ENCODE measurements at places on chromosomes 16 and 17.
A peak's percentile ranks its signal among the peaks of the same experiment; 100 is the strongest.

- H3K27ac ChIP-seq = no peak overlapping the region
- no peaks in the 10 kb centered on the region for H3K27me3 ChIP-seq
- H3K4me3 ChIP-seq = no peak overlapping the region
- peaks cover 9% of the 10 kb centered on the region for H3K36me3 ChIP-seq
- no peaks in the 10 kb centered on the region for H3K4me1 ChIP-seq
- DNase-seq = peak; percentile 82
Observed at GRCh38 chr16:57519796-57520360, 16.5 kb downstream of the CCDC102A start.

GRCh38 chr17:62995377-62995885 is 29.4 kb downstream of the TANC2 start:
- no peak overlapping the region for H3K27ac ChIP-seq
- H3K36me3 ChIP-seq = no peaks in the 10 kb centered on the region
- H3K4me3 ChIP-seq = no peak overlapping the region
- no peak for DNase-seq
- no peaks in the 10 kb centered on the region for H3K4me1 ChIP-seq

- H3K4me1 ChIP-seq = no peaks in the 10 kb centered on the region
- H3K36me3 ChIP-seq = no peaks in the 10 kb centered on the region
- no peak overlapping the region for H3K27ac ChIP-seq
- DNase-seq = no peak
Observed at GRCh38 chr16:54588026-54588425, 301.4 kb upstream of the IRX3 start.

DNA sequence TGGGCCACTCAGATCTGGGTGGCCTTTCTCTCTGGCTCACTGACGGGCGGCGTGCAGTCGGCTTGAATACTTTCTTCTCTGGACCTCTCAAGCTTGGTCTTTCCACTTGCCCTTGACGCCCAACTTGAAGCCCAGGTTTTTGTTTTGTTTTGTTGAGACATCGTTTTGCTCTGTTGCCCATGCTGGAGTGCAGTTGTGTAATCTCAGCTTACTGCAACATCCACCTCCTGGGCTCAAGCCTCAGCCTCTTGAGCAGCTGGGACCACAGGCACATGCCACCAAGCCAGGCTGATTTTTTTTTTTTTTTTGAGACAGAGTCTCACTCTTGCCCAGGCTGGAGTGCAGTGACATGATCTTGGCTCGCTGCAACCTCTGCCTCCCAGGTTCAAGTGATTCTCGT is 22.7 kb upstream of the KIF19 start:
- peaks cover 17% of the 10 kb centered on the region for H3K27me3 ChIP-seq
- H3K4me3 ChIP-seq = no peak overlapping the region
- DNase-seq = no peak
- no peaks in the 10 kb centered on the region for H3K36me3 ChIP-seq

DNA sequence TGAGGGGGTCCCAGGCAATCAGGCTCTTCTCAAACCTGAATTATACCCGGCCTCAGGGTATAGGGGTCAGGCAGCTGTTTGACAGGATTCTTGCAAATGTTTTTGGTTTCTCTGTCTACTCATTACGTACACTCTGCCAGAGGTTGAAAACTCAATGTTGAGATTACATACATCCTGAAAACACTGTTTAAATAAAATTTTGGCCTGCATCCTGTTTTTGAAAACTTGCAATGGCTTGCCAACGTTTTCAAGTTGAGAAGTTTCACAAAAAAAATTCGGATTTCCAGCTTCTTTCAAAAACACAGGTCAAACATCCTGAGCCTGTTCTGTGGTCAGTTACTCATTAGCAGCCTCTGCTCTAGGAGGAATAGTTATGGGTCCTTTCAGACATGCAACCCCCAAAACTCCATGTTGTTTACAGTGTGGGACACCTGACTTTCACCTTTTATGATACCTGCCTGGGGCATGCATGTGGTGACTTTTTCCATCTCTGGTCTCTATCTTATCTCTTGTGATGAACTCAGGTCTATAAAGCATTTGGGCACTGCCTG is 577.8 kb downstream of the WWOX start:
- H3K27me3 ChIP-seq = no peaks in the 10 kb centered on the region
- no peak overlapping the region for H3K27ac ChIP-seq
- no peak for DNase-seq
- no peaks in the 10 kb centered on the region for H3K4me1 ChIP-seq

GRCh38 chr16:80807906-80808305 is 3.5 kb upstream of the CDYL2 start:
- no peak overlapping the region for H3K4me3 ChIP-seq
- H3K36me3 ChIP-seq = no peaks in the 10 kb centered on the region
- no peak for DNase-seq
- peaks cover 10% of the 10 kb centered on the region for H3K4me1 ChIP-seq
- H3K27ac ChIP-seq = no peak overlapping the region

GRCh38 chr16:177394-177822 is 928 bp downstream of the HBA1 start:
- peaks cover 34% of the 10 kb centered on the region for H3K4me1 ChIP-seq
- H3K27me3 ChIP-seq = peaks cover 10% of the 10 kb centered on the region
- no peak for DNase-seq
- no peaks in the 10 kb centered on the region for H3K36me3 ChIP-seq
- H3K27ac ChIP-seq = no peak overlapping the region

GRCh38 chr17:36195434-36196130 is 976 bp downstream of the CCL3L1 start:
- H3K4me3 ChIP-seq = no peak overlapping the region
- H3K27me3 ChIP-seq = peaks cover 3% of the 10 kb centered on the region
- no peaks in the 10 kb centered on the region for H3K4me1 ChIP-seq

GRCh38 chr17:31525801-31526549 is 134.5 kb downstream of the RAB11FIP4 start:
- no peak overlapping the region for H3K27ac ChIP-seq
- H3K4me3 ChIP-seq = no peak overlapping the region
- no peak for DNase-seq
- H3K27me3 ChIP-seq = no peaks in the 10 kb centered on the region
- no peaks in the 10 kb centered on the region for H3K4me1 ChIP-seq

DNA sequence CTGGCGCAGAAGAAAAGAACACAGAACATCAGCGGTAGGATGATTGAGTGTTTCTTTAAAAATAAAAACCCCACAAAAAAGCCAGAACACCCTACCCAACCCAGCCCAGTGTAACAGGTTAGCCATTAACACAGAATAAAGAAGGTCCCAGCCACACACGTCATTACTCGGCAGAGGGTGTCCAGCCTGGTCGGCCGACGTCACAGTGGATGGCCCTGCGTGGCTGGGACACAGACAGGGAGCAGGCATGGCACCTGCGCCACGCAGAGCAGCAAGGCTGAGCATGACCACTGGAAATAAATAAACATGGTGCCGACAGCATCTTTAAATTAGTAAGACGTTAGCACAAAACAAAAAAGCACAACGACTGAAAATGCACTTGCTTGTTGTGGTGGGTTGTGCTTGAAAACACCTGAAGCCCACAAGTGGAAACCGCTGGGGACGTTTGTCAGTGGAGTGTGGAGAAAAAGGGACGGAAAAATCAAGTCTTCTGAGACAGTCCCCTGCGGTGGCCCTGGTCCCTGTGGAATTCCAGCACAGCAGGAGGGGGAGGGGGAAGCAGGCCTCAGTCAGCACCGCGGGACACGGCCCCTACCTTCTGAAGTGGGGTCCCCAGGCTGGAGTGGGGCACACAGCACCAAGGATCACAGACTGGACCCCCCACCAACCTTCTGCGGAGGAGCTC is 39.2 kb downstream of the SLC7A5 start:
- peaks cover 15% of the 10 kb centered on the region for H3K36me3 ChIP-seq
- H3K27ac ChIP-seq = no peak overlapping the region
- no peak for DNase-seq
- no peaks in the 10 kb centered on the region for H3K4me1 ChIP-seq

DNA sequence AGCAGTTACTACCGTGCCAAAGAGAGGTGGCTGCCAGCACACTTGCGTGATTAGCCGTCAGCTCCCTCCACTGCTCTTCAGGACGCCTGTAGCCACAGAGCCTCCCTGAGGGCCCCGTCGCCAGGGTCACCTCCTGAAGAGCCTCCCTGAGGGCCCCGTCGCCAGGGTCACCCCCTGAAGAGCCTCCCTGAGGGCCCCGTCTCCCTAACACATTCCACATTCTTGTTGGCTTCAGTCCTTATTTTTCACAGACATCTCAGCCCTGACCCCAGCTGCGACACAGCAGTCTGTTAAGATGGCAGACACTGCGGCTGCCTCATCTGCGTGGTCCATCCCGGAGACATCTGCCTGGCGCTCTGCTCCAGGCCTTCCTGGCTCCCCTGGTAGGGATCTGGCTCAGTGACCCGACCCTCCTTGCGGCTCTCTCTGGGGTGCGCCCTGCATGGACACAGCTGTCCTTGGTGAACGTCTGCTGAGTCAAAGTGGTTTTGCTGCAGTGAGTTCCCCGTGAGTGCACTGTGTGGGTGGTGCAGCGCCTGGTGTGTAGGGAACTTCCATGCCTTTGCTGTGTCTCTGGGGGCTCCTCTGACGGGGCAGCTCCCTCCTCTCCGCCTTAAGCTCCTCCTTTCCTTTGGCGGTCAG is 11.4 kb downstream of the ACSF3 start:
- H3K27ac ChIP-seq = no peak overlapping the region
- H3K4me1 ChIP-seq = peaks cover 7% of the 10 kb centered on the region
- no peak overlapping the region for H3K4me3 ChIP-seq
- DNase-seq = no peak

GRCh38 chr17:58335061-58335731 is 6.6 kb upstream of the TSPOAP1 start:
- DNase-seq = peak; percentile 46
- H3K36me3 ChIP-seq = peaks cover 8% of the 10 kb centered on the region
- peak overlapping the region; percentile 90 for H3K4me3 ChIP-seq
- no peaks in the 10 kb centered on the region for H3K27me3 ChIP-seq

DNA sequence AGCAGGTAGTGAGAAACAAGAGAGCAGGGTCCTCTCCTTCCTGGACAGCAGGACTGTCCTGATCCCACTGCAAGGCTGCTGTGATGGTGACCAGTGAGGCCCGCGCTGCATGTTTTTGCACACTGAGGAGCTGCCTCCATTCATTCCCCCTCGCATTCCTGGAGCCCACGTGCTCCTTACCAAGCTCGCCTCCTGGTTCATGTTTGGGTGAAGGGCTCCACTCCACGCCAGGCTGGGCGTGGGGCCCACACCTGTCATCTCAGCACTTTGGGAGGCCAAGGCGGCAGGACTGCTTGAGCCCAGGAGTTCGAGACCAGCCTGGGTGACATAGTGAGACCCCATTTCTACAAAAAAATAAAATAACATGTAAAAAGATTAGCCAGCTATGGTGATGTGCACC is 15.4 kb upstream of the FASN start:
- no peaks in the 10 kb centered on the region for H3K4me1 ChIP-seq
- H3K4me3 ChIP-seq = no peak overlapping the region
- no peak for DNase-seq

DNA sequence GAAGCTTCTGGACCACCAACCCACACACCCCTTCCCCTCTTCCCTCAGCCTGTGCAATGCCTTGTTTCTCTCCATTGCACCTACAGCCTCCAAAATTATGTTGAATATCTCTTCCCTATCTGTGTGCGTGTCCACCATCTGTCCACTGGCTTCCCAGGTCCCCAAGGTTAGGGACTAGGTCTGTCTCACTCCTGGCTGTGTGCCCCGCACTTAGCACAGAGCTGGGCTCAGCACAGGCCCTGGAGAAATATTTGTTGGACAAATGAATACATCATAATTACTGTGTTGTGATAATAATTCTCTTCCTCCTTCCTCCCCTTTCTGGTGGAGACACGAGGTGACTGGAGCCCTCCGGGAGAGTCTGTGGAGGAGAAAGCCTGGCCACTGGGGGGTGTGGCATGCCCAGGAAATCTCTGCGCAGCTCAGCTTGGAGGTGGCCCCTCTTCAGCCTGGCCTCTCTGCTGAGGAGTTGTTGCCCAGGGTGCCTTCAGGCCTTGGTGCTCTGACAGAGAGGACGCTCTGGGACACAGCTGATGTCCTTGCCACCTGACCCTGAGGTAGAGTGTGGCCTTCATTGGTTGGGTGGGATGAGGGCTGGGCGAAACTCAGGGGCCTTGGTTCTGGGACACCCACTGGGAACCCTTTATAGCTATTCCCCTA is 3.3 kb upstream of the BRD7 start:
- peaks cover 11% of the 10 kb centered on the region for H3K27me3 ChIP-seq
- no peak for DNase-seq
- H3K4me3 ChIP-seq = no peak overlapping the region
- peaks cover 9% of the 10 kb centered on the region for H3K4me1 ChIP-seq

- no peak overlapping the region for H3K27ac ChIP-seq
- no peak overlapping the region for H3K4me3 ChIP-seq
- no peaks in the 10 kb centered on the region for H3K27me3 ChIP-seq
- no peaks in the 10 kb centered on the region for H3K36me3 ChIP-seq
- no peaks in the 10 kb centered on the region for H3K4me1 ChIP-seq
- peak; percentile 57 for DNase-seq
Observed at GRCh38 chr17:57892146-57892819, 42.4 kb upstream of the MRPS23 start.

DNA sequence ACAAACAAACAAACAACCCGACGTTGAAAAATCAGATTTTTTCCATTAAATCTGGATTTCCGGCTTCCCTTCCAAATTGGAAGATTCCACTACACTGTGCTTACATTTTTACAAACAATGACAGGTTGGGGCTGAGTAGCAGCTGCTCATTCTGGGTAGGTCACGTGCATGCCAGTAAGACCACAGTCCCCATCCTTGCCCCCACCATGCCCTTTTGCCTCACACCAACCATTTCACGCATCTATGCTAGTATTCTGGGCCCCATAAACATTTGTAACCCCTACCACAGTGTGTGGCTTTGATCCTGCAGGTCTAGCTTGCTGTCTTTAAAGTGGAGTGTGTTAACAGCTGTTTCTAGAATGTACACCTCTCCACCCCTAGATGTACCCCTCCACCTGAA is 366.1 kb downstream of the XYLT1 start:
- H3K4me1 ChIP-seq = peaks cover 14% of the 10 kb centered on the region
- H3K4me3 ChIP-seq = no peak overlapping the region
- H3K36me3 ChIP-seq = no peaks in the 10 kb centered on the region
- no peak for DNase-seq
- no peak overlapping the region for H3K27ac ChIP-seq
- no peaks in the 10 kb centered on the region for H3K27me3 ChIP-seq

GRCh38 chr17:36524428-36524876 is 10.2 kb downstream of the MYO19 start:
- H3K36me3 ChIP-seq = peaks cover 39% of the 10 kb centered on the region
- no peaks in the 10 kb centered on the region for H3K4me1 ChIP-seq
- no peaks in the 10 kb centered on the region for H3K27me3 ChIP-seq
- H3K27ac ChIP-seq = no peak overlapping the region
- DNase-seq = no peak

- H3K4me1 ChIP-seq = no peaks in the 10 kb centered on the region
- no peak overlapping the region for H3K27ac ChIP-seq
- no peaks in the 10 kb centered on the region for H3K36me3 ChIP-seq
- H3K4me3 ChIP-seq = no peak overlapping the region
- peaks cover 32% of the 10 kb centered on the region for H3K27me3 ChIP-seq
- no peak for DNase-seq
Observed at GRCh38 chr17:44636562-44636961, 19.7 kb upstream of the MEIOC start.

DNA sequence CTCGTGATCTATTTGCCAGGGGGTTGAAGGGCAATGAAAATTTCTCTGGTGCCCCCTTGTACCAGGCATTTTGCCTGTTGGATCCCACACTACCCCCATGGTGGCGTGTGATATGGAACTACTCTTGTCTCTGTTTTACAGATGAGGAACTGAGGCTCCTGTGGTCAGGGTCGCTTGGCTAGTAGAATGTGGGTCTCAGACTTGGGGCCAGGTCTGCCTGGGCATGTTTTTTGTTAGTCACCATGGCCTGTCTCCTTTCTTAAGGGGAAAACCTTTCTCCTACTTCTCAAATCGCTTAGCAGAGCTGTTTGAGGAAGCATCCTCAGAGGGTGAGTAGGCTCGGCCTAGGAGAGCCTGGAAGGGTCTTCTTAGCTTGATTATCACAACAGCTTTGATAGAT is 51.2 kb downstream of the CLEC16A start:
- H3K27me3 ChIP-seq = no peaks in the 10 kb centered on the region
- no peaks in the 10 kb centered on the region for H3K4me1 ChIP-seq
- H3K4me3 ChIP-seq = no peak overlapping the region
- peaks cover 16% of the 10 kb centered on the region for H3K36me3 ChIP-seq
- H3K27ac ChIP-seq = no peak overlapping the region
